GM04503 (cell line): ENCODE measurements at places on chromosomes 7 and 10.

GRCh38 chr7:80641548-80641947 lies 3.1 kb downstream of the CD36 start:
- no peak for DNase-seq

- no peak for DNase-seq
These were observed 119.9 kb upstream of the DKK1 start for GRCh38 chr10:52194191-52194590.

DNA sequence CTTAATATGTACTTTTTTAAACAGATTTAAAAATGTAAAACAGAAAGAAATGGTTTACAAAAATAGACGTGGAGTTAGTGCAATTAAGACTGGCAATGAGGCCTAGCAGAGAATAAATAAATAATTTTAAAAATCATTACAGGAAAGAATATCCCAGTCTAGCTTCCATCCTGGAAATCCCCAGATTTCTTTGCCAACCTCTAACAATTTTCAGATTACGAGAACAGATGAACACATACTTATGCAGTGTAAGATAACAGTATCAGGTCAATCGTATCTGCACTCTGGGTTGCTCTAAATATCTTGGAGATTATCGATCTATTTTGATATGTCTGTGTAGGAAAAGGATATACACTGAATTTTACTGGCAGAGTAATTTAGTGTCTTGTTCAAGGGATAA lies 210.5 kb downstream of the SEMA3A start:
- DNase-seq, result no peak

DNA sequence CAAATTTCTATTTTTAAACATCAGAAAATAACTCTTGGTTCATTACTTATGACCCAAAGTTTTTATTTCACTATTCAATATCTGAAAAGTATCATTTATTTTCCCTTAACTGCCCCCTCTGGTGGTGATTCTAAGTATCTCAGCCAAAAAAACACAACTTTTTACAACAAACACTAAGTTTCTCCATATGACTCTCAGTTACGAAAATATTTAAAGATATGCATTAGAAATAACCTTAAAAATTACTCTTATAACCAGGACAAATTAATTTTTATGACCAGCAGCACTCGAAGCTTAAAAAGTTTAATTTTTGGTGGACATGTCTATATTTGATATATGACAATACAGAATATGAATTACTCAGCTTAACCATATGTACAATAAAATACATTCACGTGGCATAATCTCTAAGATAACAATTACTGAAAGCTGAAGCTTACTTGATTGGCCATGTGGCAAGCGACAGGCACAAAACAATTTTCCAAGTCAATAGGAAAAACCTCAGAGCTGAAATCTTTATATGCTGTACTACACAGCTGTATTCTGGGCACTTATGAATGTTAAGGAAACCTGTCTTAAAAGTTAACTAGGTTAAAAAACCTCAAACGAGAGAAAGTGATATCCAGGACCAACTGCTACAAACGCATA lies 2.3 kb downstream of the HNRNPA2B1 start:
- no peak for DNase-seq

- DNase-seq, result no peak
These were observed 23.7 kb upstream of the PPIF start for GRCh38 chr10:79323602-79324001.

DNA sequence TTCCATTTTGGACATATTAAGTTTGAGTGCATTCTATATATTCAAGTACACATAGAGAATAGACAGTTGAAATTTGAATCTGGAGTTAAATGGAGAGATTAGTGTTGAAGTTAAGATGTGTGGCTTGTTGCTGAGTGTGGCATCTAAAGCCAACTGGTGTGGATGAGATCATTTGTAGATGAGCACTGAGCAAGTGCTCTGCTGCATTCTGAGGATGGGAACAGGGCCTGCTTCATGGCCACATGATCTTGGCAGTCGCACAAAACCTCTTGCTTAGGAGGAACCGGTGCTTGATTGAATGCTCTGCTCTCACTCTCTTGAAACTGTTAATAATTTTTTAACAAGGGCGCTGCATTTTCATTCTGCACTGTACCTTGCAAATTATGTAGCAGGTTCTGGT lies 62.0 kb downstream of the EPDR1 start:
- no peak for DNase-seq

DNA sequence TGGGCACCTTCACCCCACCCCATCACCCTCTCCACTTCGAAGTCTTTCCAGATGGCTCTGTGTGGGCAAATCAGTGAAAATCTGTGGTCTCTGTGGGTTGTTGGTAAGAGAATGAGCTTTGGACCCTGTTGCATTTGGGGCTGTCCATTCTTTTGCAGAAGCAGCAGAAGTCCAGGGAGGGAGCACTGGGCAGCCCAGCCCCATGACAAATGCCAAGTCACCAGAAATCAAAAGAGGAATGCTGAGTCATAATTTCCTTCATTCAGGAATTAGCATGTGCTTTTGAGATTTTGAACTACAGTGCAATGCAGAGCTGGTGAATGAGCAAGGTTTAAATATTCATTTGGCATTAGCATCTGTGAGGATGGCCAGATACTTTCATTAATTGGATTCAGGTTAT lies 556.2 kb downstream of the LRMDA start:
- peak; percentile 28 for DNase-seq

DNA sequence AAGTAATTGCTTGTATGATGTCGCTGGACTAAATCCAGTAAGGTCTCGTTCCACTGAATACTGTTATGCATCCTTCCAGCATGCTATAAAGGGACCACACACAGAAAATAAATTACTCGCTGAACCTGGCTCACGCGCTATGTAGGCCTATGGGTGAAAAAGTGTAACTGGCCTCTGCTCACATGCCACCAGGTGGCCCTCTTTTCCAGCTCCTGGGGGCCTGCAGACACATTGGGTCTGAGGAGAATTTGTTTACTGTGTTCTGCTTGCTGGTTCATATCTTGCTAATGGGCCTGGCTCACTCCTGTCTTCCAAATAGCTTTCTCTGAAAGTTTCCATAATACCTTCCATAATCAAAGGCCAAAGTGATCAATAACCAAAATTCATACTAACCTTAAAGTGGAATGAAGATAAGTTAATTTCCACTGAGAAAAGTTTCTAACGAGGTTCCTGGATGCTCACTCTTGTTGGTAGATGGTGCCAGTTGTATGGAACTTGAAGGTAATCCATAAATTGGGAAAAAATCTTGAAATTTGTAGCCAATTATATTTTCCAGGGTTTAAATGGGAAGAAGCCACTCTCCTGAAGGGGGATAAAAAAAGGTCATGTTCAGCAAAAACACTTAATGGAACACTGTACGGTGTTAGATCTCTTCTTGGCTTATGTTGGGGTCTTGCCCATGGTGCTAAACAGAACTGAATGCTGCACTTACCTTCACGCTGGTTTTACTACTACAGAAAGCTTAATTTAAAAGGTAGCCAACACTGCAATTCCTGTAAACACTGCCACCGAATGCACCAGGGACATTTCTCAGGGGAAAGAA lies 27.0 kb upstream of the ZPBP start:
- no peak for DNase-seq

DNA sequence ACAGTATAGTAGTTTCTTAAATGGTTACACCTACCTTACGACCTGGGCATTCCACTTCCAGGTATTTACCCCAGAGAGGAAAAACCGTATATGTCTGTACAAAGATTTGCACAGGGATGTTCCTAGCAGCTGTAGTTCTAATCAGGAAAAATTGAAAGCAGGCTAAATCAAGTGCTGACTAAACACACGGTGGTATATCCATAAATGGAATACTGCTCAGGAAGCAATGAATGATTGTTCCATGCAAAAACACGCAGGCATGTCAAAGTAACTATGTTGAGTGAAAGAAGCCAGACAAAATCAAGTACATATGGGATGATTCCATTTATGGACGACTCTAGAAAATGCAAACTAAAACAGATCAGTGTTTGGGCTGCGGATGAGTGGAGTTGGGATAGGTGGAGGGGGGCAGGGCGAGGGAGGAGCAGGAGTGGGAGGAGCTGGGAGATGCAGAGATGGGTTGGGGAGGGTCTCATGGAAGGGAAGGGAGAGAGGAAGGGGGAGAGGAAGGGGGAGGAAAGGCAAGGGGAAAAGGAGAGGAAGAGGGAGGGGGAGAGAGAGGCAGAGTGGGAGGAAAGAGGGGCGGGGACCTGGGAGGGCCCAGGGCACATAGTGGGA lies 484 bp upstream of the MSRB2 start:
- peak; percentile 7 for DNase-seq

DNA sequence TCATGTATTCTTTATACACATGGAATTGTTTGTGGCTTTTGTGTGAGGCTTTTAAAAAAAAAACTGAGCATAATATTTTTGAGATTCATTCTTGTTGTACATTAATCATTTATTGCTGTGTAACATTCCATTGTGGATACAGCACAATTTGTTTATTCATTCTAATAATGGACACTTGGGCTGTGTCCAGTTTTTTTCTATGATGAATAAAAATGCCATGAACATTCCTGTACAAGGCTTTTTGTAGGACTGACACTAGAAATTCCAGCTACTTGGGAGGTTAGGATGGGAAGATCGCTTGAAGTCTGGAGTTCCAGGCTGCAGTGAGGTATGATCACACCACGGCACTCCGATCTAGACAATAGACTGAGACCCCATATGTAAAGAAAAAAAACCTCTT lies 254.3 kb upstream of the CACNA2D1 start:
- no peak for DNase-seq

DNA sequence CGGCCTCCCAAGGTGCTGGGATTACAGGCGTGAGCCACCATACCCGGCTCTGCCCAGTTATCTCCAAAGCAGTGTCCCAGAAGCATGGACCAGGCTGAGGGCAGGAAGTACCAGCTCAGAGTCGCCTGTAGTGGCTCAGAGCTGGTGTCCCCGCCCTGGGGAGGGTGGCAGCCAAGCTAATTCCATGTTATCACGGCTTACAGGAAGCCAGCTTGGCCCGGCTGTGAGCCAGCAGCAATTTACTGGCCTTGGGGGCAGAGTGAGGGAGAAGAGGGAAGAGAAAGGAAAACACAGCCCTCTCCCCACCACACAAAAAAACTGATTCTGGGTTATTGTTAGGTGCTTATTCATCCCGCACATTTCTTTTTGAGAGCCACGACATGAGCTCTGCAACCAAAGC lies 88.1 kb downstream of the HIP1 start:
- no peak for DNase-seq

DNA sequence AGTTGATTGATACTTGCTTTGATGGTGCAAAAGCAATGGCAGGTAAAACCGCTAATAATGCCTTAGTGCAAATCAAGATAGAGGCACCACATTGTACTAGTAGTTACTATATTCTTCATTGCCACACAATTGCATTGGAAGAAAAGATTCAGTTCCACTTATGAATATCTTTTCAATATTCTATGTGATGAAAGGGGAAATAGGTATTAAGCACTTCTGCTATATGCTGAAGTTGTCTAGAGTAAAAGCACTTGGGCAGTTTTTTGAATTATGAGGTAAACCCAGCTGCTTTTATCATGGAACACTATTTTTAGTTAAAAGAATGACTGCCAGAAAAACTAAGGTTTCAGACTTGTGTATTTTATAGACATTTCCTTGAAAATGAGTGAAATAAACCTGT lies 15.5 kb downstream of the ENTPD7 start:
- no peak for DNase-seq

DNA sequence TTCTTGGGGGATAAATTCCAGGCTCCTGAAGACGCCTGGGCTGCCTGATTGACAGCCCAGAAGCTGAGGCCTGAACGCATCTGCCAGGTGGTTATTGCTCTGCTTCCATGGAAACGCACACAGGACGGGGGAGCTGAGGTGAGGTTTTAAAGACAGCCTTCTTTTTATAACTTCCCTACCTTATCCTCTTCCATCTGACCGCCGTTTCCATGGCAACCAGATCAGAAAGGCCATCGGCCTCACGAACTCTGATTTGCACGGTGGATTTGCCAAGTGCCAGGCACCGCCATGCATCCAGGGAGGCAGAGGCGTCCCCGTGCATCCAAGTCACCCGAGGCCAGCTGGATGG lies 260.9 kb downstream of the ADARB2 start:
- DNase-seq, result no peak

- no peak for DNase-seq
These were observed 363.1 kb downstream of the GATA3 start for GRCh38 chr10:8417631-8418030.

DNA sequence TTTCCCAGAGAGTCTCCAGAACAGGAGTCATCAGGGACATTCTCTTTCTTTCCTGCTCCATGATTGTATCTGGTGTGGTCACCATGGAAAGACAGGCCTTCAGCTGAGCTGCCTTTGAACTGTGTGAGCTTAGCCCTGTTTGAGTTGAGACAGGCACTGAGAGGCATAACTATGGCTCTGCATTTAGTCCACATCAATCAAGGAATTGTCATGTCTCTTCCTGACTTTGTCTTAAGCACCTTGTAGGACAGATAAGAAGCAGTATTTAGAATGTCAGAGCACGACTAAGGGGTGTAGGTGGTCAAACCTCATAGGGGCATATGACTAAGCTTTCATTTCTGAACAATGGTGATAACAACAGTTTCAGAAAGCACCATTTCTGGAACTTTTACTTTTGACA lies 53.5 kb downstream of the EPDR1 start:
- DNase-seq, result no peak
